Esophagus squamous epithelium (tissue), 5 donors: ENCODE measurements at places on chromosomes 16 and 17.
A peak's percentile ranks its signal among the peaks of the same experiment; 100 is the strongest.

DNA sequence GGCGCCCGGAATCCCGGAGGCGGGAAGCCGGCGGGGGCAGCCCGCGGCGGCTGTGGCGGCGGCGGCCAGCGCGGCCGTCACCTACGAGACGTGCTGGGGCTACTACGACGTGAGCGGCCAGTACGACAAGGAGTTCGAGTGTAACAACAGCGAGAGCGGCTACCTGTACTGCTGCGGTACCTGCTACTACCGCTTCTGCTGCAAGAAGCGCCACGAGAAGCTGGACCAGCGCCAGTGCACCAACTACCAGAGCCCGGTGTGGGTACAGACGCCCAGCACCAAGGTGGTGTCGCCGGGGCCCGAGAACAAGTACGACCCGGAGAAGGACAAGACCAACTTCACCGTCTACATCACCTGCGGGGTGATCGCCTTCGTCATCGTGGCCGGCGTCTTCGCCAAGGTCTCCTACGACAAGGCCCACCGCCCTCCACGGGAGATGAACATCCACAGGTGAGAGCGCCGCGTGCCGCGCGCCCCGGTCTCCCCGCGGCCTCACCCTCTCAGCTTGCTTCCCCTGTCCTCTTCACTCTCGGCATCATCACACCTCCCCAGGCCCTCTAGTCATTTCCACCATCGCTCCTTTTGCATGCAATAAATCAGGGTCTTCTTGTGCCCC lies 706 bp downstream of the SHISA6 start:
- H3K27me3 ChIP-seq: no peaks in the 10 kb centered on the region
- no peaks in the 10 kb centered on the region for H3K36me3 ChIP-seq
- H3K27ac ChIP-seq: no peak overlapping the region
- peak overlapping the region; percentile 45 for H3K4me3 ChIP-seq

GRCh38 chr17:75249564-75249963 lies 11.8 kb downstream of the GGA3 start:
- H3K4me3 ChIP-seq: peak overlapping the region; percentile 17
- no peaks in the 10 kb centered on the region for H3K27me3 ChIP-seq
- H3K36me3 ChIP-seq: peaks cover 37% of the 10 kb centered on the region
- H3K27ac ChIP-seq: peak overlapping the region; percentile 65
- DNase-seq: no peak
- H3K4me1 ChIP-seq: peaks cover 36% of the 10 kb centered on the region

DNA sequence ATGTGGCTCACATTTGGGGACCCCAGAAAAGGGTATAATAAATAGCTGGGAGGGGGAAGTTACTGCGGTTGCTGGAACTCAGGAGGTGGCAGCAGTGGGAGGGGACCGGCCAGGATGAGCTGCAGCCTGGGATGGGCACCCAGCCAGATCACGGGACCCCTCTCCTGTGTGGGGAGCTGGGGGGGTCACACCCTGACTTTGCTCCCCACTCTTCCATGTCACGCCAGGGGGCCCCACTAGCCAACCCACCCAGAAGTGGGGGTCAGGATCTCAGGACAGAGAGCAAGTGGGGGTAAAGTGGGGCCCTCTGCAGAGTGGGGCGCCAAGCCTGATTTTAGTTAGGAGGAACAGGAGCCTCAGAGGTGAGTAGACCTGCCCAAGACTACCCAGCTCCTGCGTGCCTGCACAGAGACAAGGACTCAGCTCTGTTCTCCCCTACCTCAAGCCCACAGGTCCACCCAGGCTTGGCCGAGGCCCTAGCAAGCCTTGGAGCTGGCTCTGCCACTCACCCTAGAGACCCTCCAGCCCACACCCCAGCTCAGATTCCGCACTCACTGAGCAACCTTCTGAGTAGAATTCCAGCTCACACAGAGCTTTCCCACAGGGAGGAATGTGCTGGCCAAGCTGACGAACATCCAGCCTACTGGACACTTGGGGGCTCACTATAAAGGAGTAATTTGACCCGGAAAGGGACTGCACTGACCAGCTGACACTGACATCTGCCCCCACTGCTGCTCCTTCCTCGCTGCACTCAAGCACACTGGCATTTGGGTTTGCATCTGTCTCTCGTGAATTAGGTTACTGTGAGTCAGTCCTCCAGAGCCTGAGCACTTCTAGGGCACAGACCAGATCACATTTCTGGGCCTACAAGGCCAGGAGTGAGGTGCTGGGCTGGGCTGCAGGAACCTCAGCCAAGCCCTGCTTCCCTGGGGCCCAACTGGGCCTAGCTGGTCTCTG lies 310.1 kb downstream of the C16orf95 start:
- no peak for DNase-seq
- H3K27me3 ChIP-seq: no peaks in the 10 kb centered on the region
- H3K4me1 ChIP-seq: no peaks in the 10 kb centered on the region

DNA sequence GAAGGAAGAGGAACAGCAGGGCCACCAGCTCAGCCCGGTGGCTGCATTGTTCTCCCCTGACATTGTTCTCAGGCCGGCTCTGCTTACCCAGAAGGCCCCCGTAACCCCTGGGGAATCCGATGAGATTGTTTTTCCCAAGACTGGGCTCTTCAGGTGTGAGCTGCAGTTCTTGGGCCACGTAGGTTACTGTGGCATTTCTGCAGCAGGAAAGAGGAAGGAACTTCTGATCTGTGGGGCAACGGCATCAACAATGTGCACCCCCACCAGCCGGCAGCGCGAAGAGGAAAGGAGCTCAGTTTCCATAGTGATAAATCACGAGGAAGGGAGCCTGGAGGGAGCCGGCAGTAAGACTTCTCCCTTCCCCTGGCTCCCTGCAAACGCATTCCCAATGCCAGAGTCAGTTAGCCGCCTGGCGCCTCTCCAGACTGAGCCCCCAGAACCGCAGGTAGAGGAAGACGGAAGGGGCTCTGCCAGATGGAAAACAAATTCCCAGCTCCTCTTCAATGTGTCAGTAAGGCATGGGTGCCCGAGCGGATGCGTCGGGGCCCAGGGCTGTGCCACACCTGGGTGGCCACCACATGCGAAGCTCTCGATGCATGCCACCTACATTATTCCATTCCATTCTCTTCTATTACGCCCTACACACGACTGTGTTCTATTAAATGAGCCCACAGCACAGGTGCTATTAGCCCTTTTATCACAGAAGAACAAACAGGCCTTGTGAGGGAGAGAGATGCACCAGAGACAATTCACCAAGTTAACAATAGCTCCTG lies 21.5 kb upstream of the PECAM1 start:
- no peaks in the 10 kb centered on the region for H3K27me3 ChIP-seq
- no peaks in the 10 kb centered on the region for H3K36me3 ChIP-seq
- H3K4me1 ChIP-seq: peaks cover 3% of the 10 kb centered on the region
- no peak overlapping the region for H3K4me3 ChIP-seq
- DNase-seq: no peak

- no peak for DNase-seq
- H3K4me3 ChIP-seq: no peak overlapping the region
- H3K36me3 ChIP-seq: no peaks in the 10 kb centered on the region
These were observed 1.9 kb upstream of the CPD start for GRCh38 chr17:30376621-30377452.

GRCh38 chr16:88491560-88492310 lies 38.7 kb downstream of the ZFPM1 start:
- H3K36me3 ChIP-seq: no peaks in the 10 kb centered on the region
- H3K4me1 ChIP-seq: no peaks in the 10 kb centered on the region
- H3K27me3 ChIP-seq: no peaks in the 10 kb centered on the region
- no peak for DNase-seq
- H3K4me3 ChIP-seq: no peak overlapping the region

DNA sequence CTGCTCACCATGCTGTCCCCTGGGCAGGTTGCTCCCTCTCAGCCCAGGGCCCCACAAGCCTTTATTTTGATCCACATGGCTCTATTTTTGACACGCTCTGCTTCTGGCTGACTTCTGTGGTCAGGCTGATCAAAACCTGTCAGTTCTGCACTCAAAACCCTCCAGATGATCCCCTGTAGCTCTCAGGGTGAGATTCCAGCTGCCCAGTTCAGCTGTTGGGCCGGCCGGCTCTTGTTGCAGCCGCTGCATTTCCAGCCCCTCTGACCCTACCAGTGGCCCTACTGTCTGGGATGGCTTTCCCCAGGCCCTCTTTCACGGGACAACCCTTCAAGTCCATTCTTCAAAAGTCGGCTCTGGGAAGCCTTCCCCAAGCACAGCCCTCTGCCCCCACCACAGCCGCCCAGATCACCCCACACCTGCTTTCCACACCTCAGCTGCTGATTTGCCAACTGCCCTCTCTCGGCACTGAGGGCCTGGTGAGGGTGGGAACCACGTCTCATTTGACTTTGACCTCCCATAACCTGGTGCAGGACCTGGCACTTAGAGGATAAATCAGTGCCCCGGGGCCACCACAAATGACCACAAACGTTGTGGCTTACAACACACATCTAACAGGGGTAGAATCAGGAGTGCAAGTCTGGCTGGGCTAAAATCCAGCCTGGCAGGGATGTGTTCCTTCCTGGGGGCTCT lies 16.3 kb upstream of the CACNG4 start:
- H3K4me3 ChIP-seq: no peak overlapping the region
- H3K27me3 ChIP-seq: no peaks in the 10 kb centered on the region
- peaks cover 16% of the 10 kb centered on the region for H3K4me1 ChIP-seq
- DNase-seq: no peak

GRCh38 chr16:69747115-69747514 lies 7.6 kb downstream of the NOB1 start:
- peaks cover 100% of the 10 kb centered on the region for H3K36me3 ChIP-seq
- H3K27ac ChIP-seq: no peak overlapping the region
- no peak overlapping the region for H3K4me3 ChIP-seq
- H3K27me3 ChIP-seq: no peaks in the 10 kb centered on the region
- H3K4me1 ChIP-seq: peaks cover 2% of the 10 kb centered on the region
- no peak for DNase-seq

DNA sequence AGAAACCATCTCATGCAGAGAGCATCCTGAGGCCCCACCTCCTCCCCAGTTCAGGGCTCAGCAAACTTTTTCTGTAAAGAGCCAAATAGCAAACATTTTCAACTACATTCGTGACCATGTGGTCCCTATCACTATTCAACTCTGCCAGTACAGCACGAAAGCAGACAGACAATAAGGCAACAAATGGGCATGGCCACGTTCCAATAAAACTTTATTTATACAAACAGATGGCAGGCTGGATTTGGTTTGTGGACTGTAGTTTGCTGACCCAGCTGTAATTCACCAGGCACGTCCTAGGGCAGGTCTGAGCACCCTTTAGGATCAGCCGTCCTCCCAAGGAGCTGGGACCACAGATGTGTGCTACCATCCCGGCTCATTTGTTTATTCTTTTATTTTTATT lies 27.1 kb upstream of the GPRC5C start:
- H3K4me1 ChIP-seq: no peaks in the 10 kb centered on the region
- H3K27me3 ChIP-seq: peaks cover 30% of the 10 kb centered on the region

- H3K4me3 ChIP-seq: no peak overlapping the region
- no peak for DNase-seq
- H3K4me1 ChIP-seq: no peaks in the 10 kb centered on the region
- no peaks in the 10 kb centered on the region for H3K36me3 ChIP-seq
- no peaks in the 10 kb centered on the region for H3K27me3 ChIP-seq
These were observed 6.0 kb downstream of the SLFN14 start for GRCh38 chr17:35554668-35555067.

- H3K27me3 ChIP-seq: no peaks in the 10 kb centered on the region
- no peak overlapping the region for H3K4me3 ChIP-seq
- H3K4me1 ChIP-seq: no peaks in the 10 kb centered on the region
- H3K27ac ChIP-seq: no peak overlapping the region
- no peaks in the 10 kb centered on the region for H3K36me3 ChIP-seq
- no peak for DNase-seq
These were observed 2032.8 kb downstream of the TP53TG3F start for GRCh38 chr16:35492225-35492624.

DNA sequence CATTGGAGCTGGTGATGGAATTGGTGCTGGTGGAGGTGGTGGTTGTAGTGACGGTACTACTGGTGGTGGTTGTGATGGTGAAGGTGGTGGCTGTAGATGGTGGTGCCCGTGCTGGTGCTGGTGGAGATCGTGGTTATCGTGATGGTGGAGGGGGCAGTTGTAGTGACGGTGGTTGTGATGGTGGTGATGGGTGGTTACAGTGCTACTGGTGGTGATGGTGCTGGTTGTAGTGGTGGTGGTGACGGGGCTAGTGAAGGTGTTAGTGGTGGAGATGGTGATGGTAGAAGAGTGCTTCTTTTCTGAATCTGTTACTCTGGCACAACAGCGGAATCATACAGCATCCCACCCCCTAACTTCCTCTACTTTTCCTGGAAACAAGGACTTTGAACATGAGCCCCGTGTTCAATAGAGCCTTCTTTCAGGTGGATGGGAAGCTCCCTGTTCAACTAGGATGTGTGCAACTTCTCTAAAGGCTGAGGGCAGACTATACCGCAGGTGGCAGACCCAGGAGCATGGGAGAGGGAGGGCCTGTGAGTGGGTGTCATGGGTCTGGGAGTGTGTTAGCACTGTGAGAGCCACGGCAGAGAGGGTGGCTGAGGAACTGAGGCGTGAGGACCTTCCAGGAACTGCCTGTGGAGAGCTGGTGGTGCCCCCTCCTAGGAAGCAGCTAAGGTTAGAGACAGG lies 8.2 kb downstream of the TBX21 start:
- no peak overlapping the region for H3K4me3 ChIP-seq
- H3K27ac ChIP-seq: no peak overlapping the region
- H3K27me3 ChIP-seq: peaks cover 11% of the 10 kb centered on the region
- no peaks in the 10 kb centered on the region for H3K4me1 ChIP-seq

GRCh38 chr17:57152967-57153528 lies 68.0 kb downstream of the AKAP1 start:
- no peaks in the 10 kb centered on the region for H3K36me3 ChIP-seq
- DNase-seq: no peak
- no peak overlapping the region for H3K27ac ChIP-seq
- no peak overlapping the region for H3K4me3 ChIP-seq
- peaks cover 2% of the 10 kb centered on the region for H3K4me1 ChIP-seq

DNA sequence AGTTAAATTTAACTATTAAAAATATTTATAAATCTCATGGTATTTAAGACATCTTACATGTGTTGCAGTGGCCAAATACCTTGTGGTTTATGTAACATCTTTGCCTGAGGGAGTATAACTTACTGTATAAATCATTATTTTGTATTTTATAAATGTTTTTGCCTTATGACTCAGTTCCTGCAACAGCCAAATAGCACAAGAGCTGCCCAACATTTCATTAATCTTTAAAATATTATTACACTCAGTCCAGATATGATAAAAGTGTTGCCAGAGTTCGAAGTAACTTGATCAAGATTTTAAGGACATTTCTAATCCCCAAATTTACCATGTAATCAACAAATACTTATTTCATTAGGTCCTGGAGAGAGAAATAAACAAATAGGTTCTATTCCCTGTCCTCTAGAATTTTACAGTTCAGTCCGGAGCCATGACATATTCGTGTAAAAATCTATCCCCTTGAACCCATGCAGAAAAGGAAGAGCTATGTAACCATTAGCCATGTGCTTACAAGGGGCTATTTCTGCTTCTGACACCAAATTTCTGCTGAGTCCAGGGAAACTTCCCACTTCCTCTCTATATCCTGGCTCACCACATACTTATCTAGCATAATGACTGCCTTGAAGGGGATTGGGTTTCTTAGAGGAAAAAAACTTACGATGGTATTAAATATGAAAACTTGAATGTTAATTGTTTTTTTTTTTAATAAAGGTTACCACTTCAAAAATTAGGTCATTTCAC lies 44.0 kb downstream of the IRX6 start:
- no peaks in the 10 kb centered on the region for H3K4me1 ChIP-seq
- no peak overlapping the region for H3K27ac ChIP-seq
- no peaks in the 10 kb centered on the region for H3K27me3 ChIP-seq
